ENCODE measurements at places on chromosomes 3 and 15.
A peak's percentile ranks its signal among the peaks of the same experiment; 100 is the strongest.

- peaks cover 33% of the 10 kb centered on the region for H3K4me1 ChIP-seq
- H3K4me3 ChIP-seq = no peak overlapping the region
- H3K36me3 ChIP-seq = peaks cover 19% of the 10 kb centered on the region
- peaks cover 10% of the 10 kb centered on the region for H3K27me3 ChIP-seq
These were observed 77.3 kb downstream of the NFKBIZ start for GRCh38 chr3:101926594-101927105.

- H3K4me3 ChIP-seq = no peak overlapping the region
- DNase-seq = no peak
- H3K27me3 ChIP-seq = no peaks in the 10 kb centered on the region
- H3K27ac ChIP-seq = no peak overlapping the region
- peaks cover 5% of the 10 kb centered on the region for H3K36me3 ChIP-seq
- H3K4me1 ChIP-seq = peaks cover 28% of the 10 kb centered on the region
These were observed 155.2 kb downstream of the GSK3B start for GRCh38 chr3:119939077-119939476.

GRCh38 chr3:11563159-11563864 lies 80.4 kb downstream of the VGLL4 start:
- no peaks in the 10 kb centered on the region for H3K27me3 ChIP-seq
- DNase-seq = no peak
- peaks cover 22% of the 10 kb centered on the region for H3K36me3 ChIP-seq
- no peak overlapping the region for H3K4me3 ChIP-seq
- H3K27ac ChIP-seq = no peak overlapping the region

- H3K27me3 ChIP-seq = peaks cover 35% of the 10 kb centered on the region
- H3K4me3 ChIP-seq = no peak overlapping the region
- no peaks in the 10 kb centered on the region for H3K36me3 ChIP-seq
These were observed 1.7 kb downstream of the SEMA3F start for GRCh38 chr3:50156549-50157493.

DNA sequence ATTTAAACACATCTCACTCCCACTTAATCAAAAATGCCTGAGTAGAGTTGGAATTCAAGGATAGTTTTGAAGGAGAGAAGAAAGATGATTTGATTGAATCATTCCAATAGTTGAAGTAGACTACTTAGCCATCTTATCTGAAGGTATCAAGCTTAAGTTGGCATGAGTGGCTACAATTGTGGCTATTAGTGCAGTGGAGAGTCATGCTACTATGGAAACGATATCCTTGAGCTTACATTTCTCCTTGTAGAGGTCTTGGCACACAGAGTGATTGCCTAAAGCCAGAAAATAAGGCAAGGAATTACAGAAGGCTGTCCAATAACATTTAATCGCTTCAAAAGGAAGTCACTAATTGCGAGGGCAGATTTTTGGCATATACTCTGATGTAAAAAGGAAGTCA lies 1022.7 kb downstream of the IGSF11 start:
- no peak overlapping the region for H3K4me3 ChIP-seq
- H3K27ac ChIP-seq = no peak overlapping the region
- no peak for DNase-seq
- H3K27me3 ChIP-seq = no peaks in the 10 kb centered on the region
- no peaks in the 10 kb centered on the region for H3K4me1 ChIP-seq

- no peaks in the 10 kb centered on the region for H3K4me1 ChIP-seq
- H3K27ac ChIP-seq = no peak overlapping the region
- no peak for DNase-seq
- H3K4me3 ChIP-seq = no peak overlapping the region
- H3K27me3 ChIP-seq = no peaks in the 10 kb centered on the region
These were observed 172.0 kb downstream of the UNC13C start for GRCh38 chr15:54150255-54150654.

DNA sequence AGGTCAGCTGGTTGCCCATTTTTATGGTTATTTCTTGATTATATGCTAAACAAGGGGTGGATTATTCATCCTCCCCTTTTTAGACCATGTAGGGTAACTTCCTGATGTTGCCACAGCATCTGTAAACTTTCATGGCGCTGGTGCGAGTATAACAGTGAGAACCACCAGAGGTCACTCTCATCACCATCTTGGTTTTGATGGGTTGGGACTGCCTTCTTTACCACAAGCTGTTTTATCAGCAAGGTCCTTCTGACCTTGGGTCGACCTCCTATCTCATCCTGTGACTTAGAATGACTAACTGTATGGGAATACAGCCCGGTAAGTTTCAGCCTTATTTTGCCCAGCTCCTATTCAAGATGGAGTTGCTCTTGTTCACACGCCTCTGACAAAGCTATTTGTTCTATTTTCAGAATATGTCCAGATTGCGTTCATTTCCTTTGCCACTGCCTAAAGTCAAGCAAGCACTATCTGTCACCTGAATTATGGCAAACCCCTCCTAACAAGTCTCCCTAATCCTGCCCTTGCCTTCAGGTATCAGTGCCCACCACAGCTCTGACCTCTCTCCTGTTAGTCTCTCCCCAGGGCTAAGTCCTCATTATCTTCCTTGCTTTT lies 308.5 kb downstream of the ROBO2 start:
- H3K27me3 ChIP-seq = no peaks in the 10 kb centered on the region
- no peak overlapping the region for H3K4me3 ChIP-seq
- no peak overlapping the region for H3K27ac ChIP-seq
- no peak for DNase-seq

GRCh38 chr3:141368062-141368924 lies at the start of gene ZBTB38:
ZBTB38 (plus strand) TSS chr3:141368504; CDS start chr3:141442389, 73,885 bp downstream.
- H3K4me1 ChIP-seq = peaks cover 9% of the 10 kb centered on the region
- no peak for DNase-seq
- no peak within 1 kb of the TSS for H3K27ac ChIP-seq
- no peaks in the 10 kb centered on the region for H3K36me3 ChIP-seq
- H3K27me3 ChIP-seq = no peaks in the 10 kb centered on the region
- no peak within 1 kb of the TSS for H3K4me3 ChIP-seq

- H3K27ac ChIP-seq = no peak overlapping the region
- H3K27me3 ChIP-seq = peaks cover 11% of the 10 kb centered on the region
- H3K4me1 ChIP-seq = peaks cover 5% of the 10 kb centered on the region
- H3K36me3 ChIP-seq = no peaks in the 10 kb centered on the region
These were observed 10.1 kb downstream of the MELTF start for GRCh38 chr3:197019535-197019934.

DNA sequence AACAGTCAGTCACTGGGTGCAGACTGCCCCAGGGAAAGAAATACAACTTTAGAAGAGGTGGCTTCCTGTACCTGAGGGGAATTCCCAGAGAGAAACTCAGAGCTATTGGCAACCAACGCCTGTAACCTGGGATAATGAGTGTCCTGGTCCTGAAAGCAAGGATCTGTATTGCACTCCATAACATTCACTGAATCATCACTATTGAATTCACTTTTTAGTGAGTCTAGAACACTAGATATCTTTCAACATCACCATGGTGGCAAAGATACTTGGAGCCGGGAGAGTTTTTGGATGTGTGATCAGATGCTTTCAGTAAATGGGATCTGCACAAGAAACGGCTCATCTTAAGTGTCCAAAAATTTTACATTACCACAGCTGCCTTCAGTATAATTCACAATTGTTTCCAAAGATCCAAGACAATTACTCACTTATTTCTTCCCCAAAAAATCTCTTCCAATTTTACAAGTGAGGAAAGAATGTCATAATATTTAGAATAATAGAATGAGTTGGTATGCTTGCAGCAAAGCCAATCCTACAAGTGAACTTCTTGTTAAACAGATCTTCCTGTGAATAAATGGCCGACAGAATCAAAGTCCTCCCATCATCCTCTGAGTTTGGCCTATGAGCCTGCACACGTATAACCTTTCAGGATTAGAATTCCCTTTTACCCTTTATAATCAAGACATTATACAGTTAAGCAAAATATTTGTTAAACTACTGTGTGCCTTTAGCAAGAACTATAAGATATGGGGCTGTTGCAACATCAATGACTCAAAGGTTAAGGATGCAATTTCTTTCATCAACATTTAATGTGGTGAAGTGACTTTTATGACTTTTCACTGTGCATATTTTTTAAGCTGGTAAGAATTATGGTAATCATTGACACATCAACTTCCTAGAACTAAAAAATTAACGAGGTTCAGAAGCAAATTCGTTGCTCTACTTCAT lies 243.3 kb upstream of the COL8A1 start:
- no peak overlapping the region for H3K4me3 ChIP-seq
- H3K27me3 ChIP-seq = no peaks in the 10 kb centered on the region
- DNase-seq = no peak
- H3K36me3 ChIP-seq = no peaks in the 10 kb centered on the region

DNA sequence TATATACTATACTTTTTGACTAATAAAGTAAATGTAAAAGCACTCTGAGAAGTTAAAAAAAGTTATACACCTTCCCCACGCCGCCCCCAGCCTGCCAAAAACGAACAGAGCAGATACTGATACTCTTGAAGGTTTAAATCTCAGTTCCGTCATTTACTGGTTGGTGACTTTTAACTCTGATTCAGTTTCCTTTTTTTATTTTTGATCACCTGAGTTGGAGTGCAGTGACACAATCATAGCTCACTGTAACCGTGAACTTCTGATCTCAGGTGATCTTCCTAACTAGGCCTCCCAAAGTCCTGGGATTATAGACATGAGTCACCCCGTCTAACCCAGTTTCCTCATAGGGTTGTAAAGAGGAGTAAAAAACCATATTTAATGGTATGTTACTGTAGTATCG lies 3.3 kb upstream of the TIPIN start:
- H3K27ac ChIP-seq = no peak overlapping the region
- peaks cover 12% of the 10 kb centered on the region for H3K4me1 ChIP-seq
- no peaks in the 10 kb centered on the region for H3K27me3 ChIP-seq
- peaks cover 3% of the 10 kb centered on the region for H3K36me3 ChIP-seq

- peaks cover 4% of the 10 kb centered on the region for H3K36me3 ChIP-seq
- DNase-seq = peak; percentile 28
- H3K27me3 ChIP-seq = peaks cover 36% of the 10 kb centered on the region
- peak within 1 kb of the TSS; percentile 63 for H3K4me3 ChIP-seq
- peaks cover 35% of the 10 kb centered on the region for H3K4me1 ChIP-seq
- H3K27ac ChIP-seq = no peak within 1 kb of the TSS
These were observed at the start of gene PLCD1 for GRCh38 chr3:38029400-38030125. PLCD1 (minus strand) TSS chr3:38029642; CDS start chr3:38029539, 103 bp downstream.

DNA sequence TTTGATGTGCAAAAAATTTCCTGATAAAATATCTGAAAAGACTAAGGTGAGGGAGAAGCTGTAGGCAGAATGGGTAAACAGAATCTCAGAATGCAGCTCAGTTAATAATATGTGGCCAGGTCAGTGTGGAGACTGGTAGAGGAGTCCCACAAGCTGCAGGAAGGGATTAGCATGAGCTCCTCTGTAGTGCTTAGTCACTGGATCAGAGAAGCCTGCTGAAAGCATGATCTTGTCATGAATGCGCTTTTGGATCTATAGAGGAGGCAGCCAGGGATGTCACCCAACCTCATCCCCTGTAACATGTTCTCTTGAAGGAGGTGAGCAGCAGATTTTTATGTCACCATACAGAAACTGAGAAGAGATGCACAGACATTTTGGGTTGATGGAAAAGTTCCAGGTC lies 1035.3 kb upstream of the GBE1 start:
- no peaks in the 10 kb centered on the region for H3K27me3 ChIP-seq
- no peaks in the 10 kb centered on the region for H3K4me1 ChIP-seq
- no peaks in the 10 kb centered on the region for H3K36me3 ChIP-seq
- no peak overlapping the region for H3K4me3 ChIP-seq
- no peak overlapping the region for H3K27ac ChIP-seq
- DNase-seq = no peak

DNA sequence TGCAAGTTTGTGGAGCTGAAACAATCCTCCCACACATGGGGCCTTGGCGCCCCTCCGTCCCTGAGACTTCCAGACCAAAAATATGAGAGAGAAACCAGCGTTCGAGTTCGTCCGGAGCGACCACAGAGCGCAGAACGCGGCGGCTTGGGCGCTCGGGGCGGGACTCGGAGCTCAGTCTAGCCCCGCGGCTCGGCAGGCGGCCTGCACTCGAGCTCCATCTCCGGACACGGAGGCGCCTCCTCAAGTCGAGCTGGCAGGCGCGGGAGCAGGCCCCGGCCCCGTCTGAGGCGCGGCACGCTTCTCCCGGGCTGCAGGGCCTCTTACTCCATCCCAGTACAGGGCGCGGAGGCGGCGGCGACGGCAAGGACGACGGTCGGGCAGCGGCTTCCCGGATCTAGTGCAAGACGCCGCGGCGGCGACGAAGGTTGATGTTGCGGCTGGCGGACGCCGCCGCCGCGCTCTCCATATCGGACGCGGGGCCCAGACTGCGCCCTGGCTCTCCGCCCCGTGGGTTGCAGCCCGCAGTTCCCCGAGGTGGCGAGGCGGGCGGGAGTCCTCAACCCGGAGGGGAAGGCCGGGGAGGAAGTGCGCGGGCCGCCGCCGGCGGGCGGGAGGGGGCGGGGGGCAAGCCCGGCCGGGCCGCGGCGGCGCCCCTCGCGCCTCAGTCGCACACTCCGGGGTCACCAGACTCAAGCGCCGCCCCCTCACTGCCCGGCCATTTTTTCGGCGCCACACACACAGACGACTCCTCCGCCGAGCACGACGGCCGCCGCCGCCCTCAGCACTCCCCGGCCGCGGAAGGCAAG lies 674 bp downstream of the MSL2 start:
- peak overlapping the region; percentile 93 for H3K4me3 ChIP-seq
- DNase-seq = peak; percentile 80
- H3K27me3 ChIP-seq = peaks cover 4% of the 10 kb centered on the region
- peaks cover 38% of the 10 kb centered on the region for H3K4me1 ChIP-seq
- H3K27ac ChIP-seq = peak overlapping the region; percentile 97

GRCh38 chr3:42685363-42685881 lies at the start of gene KLHL40:
KLHL40 (plus strand) TSS chr3:42685537; CDS start chr3:42685619, 82 bp downstream.
- no peak within 1 kb of the TSS for H3K4me3 ChIP-seq
- H3K36me3 ChIP-seq = no peaks in the 10 kb centered on the region
- H3K27ac ChIP-seq = no peak within 1 kb of the TSS

DNA sequence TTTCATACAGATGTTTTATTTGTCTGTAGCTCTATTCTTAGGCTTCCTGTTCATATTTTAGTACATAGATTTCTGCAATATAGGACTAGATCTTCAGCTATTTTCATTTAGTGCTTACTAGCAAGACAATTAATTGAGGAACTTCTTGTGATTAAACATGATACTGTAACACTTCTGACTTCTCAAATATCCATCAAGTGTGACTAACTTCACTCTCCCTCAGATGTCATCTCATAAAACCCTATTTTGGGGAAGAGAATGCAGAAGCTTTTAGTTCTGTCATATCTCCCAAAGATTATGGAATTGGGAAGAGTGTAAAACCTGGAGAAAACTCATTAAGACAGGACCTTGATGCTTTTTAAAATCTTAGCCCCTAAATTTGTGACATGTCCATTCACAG lies 28.6 kb upstream of the GOLIM4 start:
- no peaks in the 10 kb centered on the region for H3K36me3 ChIP-seq
- H3K27ac ChIP-seq = no peak overlapping the region
- no peak for DNase-seq

GRCh38 chr3:46214751-46215352 lies 6.7 kb upstream of the CCR1 start:
- no peak for DNase-seq
- no peak overlapping the region for H3K27ac ChIP-seq
- peaks cover 12% of the 10 kb centered on the region for H3K4me1 ChIP-seq
- peaks cover 47% of the 10 kb centered on the region for H3K27me3 ChIP-seq
- peaks cover 2% of the 10 kb centered on the region for H3K36me3 ChIP-seq

DNA sequence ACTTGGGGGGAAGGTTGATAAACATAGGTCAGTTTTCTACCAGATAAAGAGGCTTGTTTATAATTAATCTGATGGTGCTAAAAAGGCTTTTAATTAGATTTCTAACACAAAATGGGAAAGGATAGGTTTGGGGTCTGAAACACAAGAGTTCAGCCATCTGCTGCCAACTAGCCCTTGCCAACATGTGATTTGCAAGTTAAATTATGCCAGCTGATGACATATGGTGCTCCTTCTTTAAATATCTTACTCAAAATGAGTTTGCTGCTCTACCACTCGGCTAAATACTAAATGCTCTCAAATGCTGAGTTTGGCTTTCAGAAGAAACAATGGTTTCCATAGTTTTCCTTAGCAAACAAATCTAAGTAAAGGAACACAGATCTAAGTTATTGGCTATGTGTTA lies 557.8 kb upstream of the CCDC54 start:
- DNase-seq = no peak
- H3K27ac ChIP-seq = no peak overlapping the region
- H3K27me3 ChIP-seq = peaks cover 2% of the 10 kb centered on the region
- no peak overlapping the region for H3K4me3 ChIP-seq
